ENCODE measurements at places on chromosomes 11 and 22.

DNA sequence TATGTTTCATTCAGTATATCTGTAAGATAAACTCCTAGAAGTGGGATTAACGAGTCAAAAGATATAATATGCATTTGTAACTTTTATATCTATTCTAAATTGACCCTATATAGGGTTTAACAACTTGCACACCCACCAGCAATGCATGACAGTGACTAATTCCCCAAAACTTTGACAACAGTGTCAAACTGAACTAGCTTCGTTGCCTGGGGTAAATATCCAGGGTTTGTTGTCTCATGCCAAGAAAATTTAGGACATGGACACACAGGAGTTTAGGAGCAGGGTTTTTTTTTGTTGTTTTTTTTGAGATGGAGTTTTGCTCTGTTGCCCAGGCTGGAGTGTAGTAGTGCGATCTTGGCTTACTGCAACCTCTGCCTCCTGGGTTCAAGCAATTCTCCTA lies 5.1 kb downstream of the SNU13 start:
- peak; percentile 23 for DNase-seq

- DNase-seq = peak; percentile 90
Observed at GRCh38 chr11:8011981-8012444, 24.9 kb downstream of the EIF3F start.

DNA sequence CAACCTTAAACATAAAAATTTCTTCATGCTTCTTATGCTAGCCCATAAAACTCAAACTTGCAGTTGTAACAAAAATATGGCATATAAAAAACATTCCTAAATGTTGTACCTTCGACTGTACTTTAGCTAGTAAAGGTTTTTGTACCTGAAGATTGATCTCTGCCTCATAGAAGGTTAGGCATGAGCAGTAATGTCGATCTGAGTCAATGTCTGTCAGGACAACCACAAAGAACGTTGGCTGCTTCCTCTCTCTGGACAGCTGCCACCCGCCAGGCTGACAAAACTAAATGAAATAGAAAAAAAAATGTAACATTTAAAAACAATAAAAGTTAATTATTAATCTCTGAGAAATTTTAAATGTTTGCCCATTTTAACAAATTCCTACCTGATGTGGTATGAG lies 251.3 kb downstream of the SBF2 start:
- peak; percentile 17 for DNase-seq

DNA sequence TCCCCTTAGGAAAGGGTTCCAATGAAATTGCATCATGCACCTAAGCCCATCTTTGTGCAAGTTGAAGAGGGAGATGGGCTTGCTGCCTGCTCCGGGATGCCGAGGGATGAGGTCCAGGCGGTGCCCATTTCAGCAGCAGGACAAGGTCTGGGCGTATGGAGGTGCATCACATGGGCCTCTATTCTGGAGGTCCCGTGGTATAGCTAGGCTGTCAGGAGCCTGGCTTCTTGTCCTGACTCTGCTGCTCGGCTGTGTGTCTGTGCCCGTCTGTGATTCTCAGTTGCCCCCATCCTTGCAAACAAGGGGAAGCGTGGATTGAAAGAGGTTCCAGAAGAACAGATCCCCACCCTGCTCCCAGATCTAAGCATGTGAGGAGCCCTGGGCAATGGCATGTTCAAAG lies 130.0 kb downstream of the OSBP2 start:
- DNase-seq = no peak

GRCh38 chr11:72119198-72119597 lies 6.7 kb upstream of the ANAPC15 start:
- DNase-seq = no peak

GRCh38 chr22:40580631-40581030 lies 55.9 kb downstream of the MRTFA start:
- no peak for DNase-seq

DNA sequence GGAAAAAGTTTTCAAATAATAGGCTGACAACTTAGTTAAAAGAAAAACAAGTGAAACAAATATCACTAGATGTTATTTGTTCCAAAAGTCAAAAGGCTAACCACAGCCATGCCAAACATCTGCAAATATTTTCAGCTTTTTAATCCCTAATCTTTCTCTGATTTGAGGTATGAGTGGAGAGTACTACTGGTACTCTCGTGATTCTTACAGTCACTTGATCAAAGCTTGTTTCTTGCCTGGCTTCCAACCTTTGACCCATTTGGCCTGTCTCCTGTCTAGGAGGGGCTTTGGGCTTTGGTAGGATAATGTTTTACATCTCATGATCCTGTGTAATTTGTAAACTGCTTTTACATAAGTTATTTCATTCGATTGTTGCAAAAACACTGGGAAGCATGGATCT lies 301.8 kb upstream of the SORL1-AS1 start:
- peak; percentile 36 for DNase-seq

DNA sequence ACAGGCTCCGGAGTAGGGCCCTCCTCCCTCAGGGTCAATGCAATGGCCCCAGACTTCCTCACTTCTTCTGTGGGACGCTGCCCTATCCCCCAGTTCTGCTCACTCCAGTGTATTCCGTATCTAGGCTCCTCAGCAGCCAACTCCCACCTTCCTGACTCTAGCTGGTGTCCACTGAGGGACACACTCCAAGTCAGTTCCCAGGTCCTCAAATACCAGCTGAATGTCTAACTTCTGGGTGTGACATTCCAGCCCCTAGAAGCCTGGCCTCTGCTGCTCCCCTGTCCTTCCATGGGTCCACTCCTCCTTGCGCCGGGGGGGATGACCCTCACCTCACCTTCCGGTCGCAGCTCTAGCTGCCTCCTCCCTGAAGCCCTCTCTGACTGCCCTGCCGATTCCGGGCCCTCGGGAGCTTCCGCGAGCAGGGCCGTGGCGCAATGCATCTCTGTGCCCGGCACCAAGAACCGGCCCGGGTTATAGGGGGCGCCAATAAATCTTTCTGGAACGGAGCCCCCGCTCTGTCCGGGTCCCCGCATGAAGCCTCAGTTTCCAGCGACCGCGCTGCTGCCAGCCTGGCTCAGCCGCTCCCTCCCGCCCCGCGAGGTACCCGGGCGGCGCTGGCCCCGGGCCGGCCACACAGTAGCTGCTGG lies 15.4 kb downstream of the BAD start:
- DNase-seq = peak; percentile 51

GRCh38 chr11:48040830-48041444 lies 60.6 kb downstream of the PTPRJ start:
- no peak for DNase-seq

- DNase-seq = peak; percentile 54
Observed at GRCh38 chr22:40070701-40071100, 75.9 kb downstream of the FAM83F start.

DNA sequence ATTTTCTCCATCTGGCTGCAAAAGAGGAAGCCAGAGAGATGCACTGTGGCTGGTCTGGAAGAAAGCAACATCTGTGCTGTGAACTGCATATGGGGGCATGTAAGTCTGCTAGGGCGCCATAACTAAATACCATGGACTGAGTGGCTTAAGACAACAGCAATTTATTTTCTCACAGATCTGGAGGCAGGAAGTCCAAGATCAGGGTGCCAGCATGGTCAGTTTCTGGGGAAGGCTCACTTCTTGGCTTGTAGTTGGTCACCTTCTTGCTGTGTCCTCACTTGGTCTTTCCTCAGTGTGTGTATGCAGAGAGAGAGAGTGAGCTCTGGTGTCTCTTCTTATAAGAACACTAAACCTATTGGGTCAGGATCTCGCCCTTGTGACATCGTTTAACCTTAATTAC lies 34.9 kb upstream of the POLD3 start:
- DNase-seq = no peak

- no peak for DNase-seq
Observed at GRCh38 chr11:75492181-75492820, 33.4 kb downstream of the GDPD5 start.
